ENCODE measurements at places on chromosomes 6 and 20. TPM values are rescaled to one million over a fixed set of nuclear protein-coding genes. Genes with fewer than 3 reads are reported as not detected.

DNA sequence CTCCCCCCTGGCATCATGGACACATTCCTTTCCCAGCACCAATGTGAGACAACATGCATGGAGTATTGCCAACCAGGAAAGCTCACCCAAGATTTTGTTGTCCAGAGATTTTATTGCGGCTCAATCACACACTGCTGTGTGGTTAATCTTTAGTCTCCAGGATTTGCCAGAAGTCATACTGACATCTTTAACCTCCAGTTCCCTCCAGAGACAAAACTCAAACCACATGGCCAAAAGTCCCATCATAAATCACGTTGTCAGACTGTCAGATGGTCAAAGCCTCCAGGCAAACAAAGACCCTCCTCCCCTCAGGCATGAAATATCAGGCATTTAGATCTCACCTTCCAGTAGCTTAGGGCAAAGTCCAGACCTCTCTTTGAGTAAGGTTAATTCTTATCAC, 97.3 kb upstream of the OPRM1 start:
- no peak overlapping the region for H3K27ac ChIP-seq
- no peak overlapping the region for H3K4me3 ChIP-seq
- no peaks in the 10 kb centered on the region for H3K4me1 ChIP-seq
- no peaks in the 10 kb centered on the region for H3K27me3 ChIP-seq

TRIM10 gene
- not detected for total RNA-seq

GRCh38 chr6:115905471-115905870, 155.2 kb downstream of the FRK start:
- no peak overlapping the region for H3K27ac ChIP-seq
- H3K4me3 ChIP-seq: no peak overlapping the region
- no peak for DNase-seq
- H3K36me3 ChIP-seq: no peaks in the 10 kb centered on the region
- H3K4me1 ChIP-seq: no peaks in the 10 kb centered on the region
- H3K27me3 ChIP-seq: no peaks in the 10 kb centered on the region

SCRT2 gene
- total RNA-seq: not detected

DNA sequence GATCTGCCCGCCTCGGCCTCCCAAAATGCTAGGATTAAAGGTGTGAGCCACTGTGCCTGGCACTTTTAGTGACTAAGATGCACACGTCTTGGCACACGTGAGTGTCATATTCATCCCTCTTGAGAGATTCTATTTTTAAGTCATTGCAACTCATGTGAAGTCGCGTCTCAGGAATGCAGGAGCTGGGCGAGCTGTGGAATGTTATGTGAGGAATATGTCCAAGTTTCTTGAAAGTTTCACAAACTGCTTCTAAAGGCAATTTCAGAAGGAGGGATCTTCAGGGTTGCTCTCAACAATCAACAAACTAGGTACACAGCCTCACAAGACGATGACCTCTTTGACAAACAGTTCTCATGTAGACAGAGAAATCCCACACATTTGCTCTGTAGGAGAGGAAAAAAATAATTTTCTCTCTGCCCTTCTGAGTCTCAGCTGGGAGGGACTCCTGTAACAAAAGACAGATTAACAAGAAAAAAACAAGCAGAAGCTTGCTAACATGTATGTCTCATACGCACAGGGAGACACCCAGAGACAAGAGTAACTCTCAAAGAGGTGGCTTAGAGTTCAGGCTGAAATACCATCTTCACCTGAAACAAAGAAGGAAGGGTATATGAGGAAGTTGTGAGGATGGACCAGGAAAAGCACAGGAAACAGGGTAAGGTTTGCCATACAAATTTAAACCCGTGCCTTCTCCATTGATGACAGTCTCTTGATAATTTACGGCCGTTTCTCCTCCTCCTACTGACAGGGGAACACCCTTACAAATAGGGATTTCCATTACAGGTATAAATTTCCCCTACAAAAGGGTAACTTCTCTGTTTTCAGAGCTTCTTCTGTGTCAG, 45.3 kb upstream of the FAM50B start:
- no peaks in the 10 kb centered on the region for H3K27me3 ChIP-seq
- DNase-seq: no peak
- no peaks in the 10 kb centered on the region for H3K36me3 ChIP-seq
- no peak overlapping the region for H3K4me3 ChIP-seq
- H3K4me1 ChIP-seq: no peaks in the 10 kb centered on the region

DNA sequence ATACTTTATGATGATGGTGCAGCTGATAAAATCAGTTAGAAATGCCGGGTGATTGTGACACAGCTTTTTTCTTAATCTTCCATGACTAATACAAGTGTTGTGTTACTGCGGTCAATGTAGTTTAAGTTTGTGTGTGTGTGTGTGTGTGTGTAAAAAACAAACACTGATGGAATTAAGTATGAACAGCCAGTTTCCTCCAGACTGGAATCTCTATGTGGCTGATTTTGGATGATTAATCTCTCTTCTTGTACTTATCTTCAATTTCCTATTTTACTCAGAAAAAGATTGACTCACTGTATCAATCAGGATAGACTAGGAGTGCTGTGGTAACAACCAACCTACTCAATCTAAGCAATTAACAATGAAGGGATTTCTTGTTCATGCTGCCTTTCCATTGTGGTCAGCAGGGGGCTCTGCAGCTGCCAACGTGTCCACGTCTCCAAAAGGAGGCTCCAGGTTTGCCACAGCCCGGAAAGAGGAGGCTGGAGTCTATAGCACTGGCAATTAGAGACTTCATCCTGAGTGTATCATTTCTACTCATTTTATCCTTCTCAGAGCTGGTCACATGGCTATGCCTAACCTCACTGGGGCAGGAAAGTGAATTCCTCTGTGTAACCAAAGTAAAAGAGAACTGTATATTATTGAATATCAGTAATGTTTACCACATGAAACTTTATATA, 107.7 kb downstream of the CD109 start:
- no peaks in the 10 kb centered on the region for H3K4me1 ChIP-seq
- H3K4me3 ChIP-seq: no peak overlapping the region
- H3K27ac ChIP-seq: no peak overlapping the region
- no peaks in the 10 kb centered on the region for H3K27me3 ChIP-seq
- no peaks in the 10 kb centered on the region for H3K36me3 ChIP-seq

All from CD8-positive, alpha-beta memory T cell (primary cell).